ENCODE measurements at places on chromosomes 7 and 10. TPM values are rescaled to one million over a fixed set of nuclear protein-coding genes. Genes with fewer than 3 reads are reported as not detected.

Gene ZNF365
- not detected for total RNA-seq

Gene CRYGN
- not detected for total RNA-seq

Gene SPDYE16
- not detected for total RNA-seq

Gene NPTX2
- total RNA-seq, result 11.3 TPM

Gene RARRES2
- total RNA-seq, result 200 TPM

Gene AUTS2
- 26.2 TPM for total RNA-seq

Gene ELMO1
- 293 TPM for total RNA-seq

Gene ARHGEF35
- total RNA-seq, result 3.8 TPM

Gene CYTH3
- total RNA-seq, result 74.1 TPM

Gene ADCYAP1R1
- total RNA-seq, result 10.1 TPM

Gene CPVL
- 58.6 TPM for total RNA-seq

Gene KIAA1549
- total RNA-seq, result 1.6 TPM

Gene SHH
- not detected for total RNA-seq

Gene LIPK
- total RNA-seq, result not detected

Gene UPK3B
- 60.8 TPM for total RNA-seq

Gene C7orf33
- not detected for total RNA-seq

Gene OR9A4
- total RNA-seq, result not detected

Gene FGFBP3
- 0.44 TPM for total RNA-seq

Gene INSYN2A
- total RNA-seq, result 0.19 TPM

Gene MYL10
- total RNA-seq, result not detected

Gene ANKRD1
- not detected for total RNA-seq

Gene TBC1D12
- 15.8 TPM for total RNA-seq

Gene NKX2-3
- 0.36 TPM for total RNA-seq

Gene TDRD1
- total RNA-seq, result 0.31 TPM

Gene HOXA13
- not detected for total RNA-seq

Gene PRKCQ
- 0.56 TPM for total RNA-seq

Gene GPER1
- total RNA-seq, result 3.7 TPM

Gene HTR5A
- not detected for total RNA-seq

Gene INHBA
- 3.5 TPM for total RNA-seq

Gene GPR26
- total RNA-seq, result not detected

Gene HOXA4
- total RNA-seq, result 5.7 TPM

Gene AGBL3
- total RNA-seq, result 2.1 TPM

Gene IKZF1
- total RNA-seq, result 14.6 TPM

Gene DUSP5
- total RNA-seq, result 15.1 TPM

Gene DNAJC1
- total RNA-seq, result 88.6 TPM

Gene C1QL3
- total RNA-seq, result not detected

Gene ANKRD7
- total RNA-seq, result 1.4 TPM

Gene TNRC18
- total RNA-seq, result 32.5 TPM

Gene GRID2IP
- not detected for total RNA-seq

Gene NUTM2B
- 0.32 TPM for total RNA-seq

All from omental fat pad (tissue), 4 donors.